ENCODE measurements at places on chromosomes 2 and 18. TPM values are rescaled to one million over a fixed set of nuclear protein-coding genes. Genes with fewer than 3 reads are reported as not detected.

DNA sequence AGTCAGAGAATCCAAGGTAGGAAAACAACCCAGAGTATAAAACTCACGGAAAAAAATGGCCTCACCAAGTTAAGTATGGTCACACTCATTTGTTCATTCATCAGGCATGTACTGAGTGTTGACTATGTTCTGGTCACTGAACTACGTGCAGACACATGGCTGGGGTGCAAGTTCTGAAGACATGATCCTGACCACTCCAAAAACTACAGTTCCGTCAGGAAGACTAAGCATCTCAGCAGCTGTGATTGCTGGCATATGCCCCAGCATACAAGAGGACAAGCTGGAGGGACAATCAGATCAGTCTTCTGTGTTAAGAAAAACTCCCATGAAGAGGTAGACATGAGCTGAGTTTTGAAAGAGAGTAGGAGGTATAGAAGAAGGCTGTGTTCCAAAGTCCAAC, 72.8 kb downstream of the TCF4 start:
- H3K27ac ChIP-seq, result no peak overlapping the region
- no peak for DNase-seq
- H3K4me3 ChIP-seq, result no peak overlapping the region
- no peaks in the 10 kb centered on the region for H3K36me3 ChIP-seq

The SRD5A2 gene
- not detected for total RNA-seq

GRCh38 chr2:58539973-58540372, 298.8 kb upstream of the FANCL start:
- no peaks in the 10 kb centered on the region for H3K27me3 ChIP-seq
- H3K36me3 ChIP-seq, result no peaks in the 10 kb centered on the region
- no peak for DNase-seq

DNA sequence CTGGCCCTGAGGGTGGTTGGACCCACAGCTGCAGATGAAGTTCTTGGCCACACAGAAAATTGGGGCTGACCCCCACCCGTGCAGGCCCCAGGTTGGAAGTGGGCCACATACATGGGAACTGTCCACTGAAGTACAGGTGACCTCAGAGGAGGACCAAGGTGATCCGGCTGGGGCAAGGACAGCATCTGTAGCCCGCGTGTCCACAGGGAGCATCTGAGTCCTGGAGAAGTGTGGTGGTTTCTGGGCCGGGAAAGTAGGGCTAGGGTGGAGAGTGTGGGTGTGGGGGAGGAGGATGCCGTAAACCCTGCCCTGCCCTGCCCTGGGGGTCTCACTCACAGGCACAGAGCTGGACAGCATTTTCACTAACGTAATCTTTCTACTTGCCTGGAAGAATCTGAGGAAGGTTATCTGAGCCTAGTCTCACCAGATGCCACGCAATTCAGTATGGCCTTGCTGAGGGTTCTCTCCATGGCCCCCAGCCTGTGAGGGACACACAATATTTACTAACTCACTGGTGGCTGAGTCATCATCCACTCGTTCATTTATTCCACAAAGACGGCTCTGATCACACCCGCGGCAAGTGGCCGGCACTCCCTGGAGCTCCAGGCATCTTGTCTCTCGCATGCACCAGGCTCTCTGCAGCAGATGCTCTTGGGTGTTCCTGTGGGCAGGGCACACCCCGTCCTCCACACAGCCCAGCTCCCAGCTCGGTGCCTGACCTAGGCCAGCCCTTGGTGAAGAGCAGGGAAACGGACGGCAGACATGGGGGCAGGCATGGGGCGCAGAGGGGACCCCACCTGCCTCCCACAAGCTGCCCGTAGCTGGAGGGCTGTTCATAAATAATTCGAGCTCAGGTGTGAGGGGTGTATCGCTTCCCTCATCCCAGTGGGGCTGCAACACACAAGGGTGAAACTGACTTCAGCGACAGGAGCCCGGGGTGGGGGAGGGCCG, 51.2 kb downstream of the INHBB start:
- H3K4me3 ChIP-seq, result no peak overlapping the region
- no peak overlapping the region for H3K27ac ChIP-seq
- H3K36me3 ChIP-seq, result no peaks in the 10 kb centered on the region
- no peaks in the 10 kb centered on the region for H3K27me3 ChIP-seq
- no peak for DNase-seq

The TMEM17 gene
- not detected for total RNA-seq

DNA sequence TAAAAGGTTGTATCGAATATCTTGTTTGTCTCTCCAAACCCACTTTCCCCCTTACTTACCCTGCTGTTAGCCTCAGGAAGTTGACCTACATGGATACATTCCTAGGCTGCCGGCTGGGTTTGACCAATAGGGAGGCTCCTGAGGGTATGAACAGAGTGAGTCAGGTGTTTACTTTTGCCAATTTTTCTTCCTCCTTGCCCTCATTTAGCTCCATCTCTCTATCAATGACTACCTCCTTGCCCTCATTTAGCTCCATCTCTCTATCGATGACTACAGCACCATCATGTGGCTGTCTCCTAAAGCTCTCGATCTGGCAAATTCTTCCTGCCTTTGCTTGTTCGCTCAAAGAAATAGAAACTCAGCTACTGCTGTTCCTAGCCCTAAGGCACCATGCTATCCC, 571.9 kb upstream of the CRIM1 start:
- no peaks in the 10 kb centered on the region for H3K27me3 ChIP-seq
- DNase-seq, result no peak
- H3K4me3 ChIP-seq, result no peak overlapping the region

The PROKR1 gene
- total RNA-seq, result not detected
